ENCODE measurements at places on chromosomes 5 and 9.
A peak's percentile ranks its signal among the peaks of the same experiment; 100 is the strongest.

- DNase-seq = no peak
These were observed 688.2 kb downstream of the CETN3 start for GRCh38 chr5:89721353-89721752.

GRCh38 chr9:130387398-130387797 lies 57.4 kb upstream of the ASS1 start:
- no peak for DNase-seq

DNA sequence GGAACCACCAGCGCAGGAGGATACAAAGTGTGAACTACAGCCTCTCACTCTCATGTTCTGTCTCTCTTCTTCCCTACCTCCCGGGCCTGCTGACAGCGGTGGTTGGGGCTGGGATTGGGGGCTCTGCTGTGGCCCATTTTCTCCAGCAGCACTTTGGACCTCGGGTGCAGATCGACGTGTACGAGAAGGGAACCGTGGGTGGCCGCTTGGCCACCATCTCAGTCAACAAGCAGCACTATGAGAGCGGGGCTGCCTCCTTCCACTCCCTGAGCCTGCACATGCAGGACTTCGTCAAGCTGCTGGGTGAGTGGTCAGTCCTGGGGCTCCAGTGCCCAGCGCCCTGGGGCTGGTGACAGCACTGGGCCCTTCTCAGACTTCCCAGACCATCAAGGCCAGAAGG lies 4.7 kb downstream of the PCYOX1L start:
- no peak for DNase-seq

DNA sequence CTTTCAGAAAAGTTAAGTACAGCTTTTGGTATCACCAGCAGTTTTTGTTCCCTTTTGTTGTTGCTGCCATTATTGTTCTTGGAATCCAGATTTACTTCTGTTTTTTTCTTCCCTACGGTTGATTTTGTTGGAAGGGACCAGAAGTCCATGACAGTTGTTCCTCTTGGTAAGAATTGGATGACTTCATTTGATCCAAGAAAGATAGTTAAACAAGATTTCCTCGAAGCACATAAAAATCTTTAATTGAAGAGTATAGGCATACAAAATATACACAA lies 65.4 kb downstream of the CDC42SE2 start:
- DNase-seq = no peak

DNA sequence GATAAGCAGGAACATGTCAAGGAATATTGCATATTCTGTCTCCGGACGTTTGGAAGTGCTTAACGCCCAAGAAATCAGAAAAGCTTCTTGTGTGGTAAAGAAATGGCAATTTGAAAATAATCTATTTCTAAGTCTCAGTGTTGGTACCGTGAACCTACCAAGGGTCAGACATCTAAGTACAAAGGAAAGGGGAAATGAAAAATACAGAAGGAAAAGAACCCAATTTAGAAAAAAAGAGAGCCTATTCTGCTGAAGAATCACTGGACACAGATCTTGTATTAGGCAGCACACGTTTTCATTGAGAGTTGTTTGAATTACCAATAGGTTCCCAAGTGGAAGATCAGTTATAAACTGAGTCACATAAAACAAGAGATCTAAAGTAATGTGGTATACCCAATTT lies 46.9 kb upstream of the CEP78 start:
- DNase-seq = no peak

DNA sequence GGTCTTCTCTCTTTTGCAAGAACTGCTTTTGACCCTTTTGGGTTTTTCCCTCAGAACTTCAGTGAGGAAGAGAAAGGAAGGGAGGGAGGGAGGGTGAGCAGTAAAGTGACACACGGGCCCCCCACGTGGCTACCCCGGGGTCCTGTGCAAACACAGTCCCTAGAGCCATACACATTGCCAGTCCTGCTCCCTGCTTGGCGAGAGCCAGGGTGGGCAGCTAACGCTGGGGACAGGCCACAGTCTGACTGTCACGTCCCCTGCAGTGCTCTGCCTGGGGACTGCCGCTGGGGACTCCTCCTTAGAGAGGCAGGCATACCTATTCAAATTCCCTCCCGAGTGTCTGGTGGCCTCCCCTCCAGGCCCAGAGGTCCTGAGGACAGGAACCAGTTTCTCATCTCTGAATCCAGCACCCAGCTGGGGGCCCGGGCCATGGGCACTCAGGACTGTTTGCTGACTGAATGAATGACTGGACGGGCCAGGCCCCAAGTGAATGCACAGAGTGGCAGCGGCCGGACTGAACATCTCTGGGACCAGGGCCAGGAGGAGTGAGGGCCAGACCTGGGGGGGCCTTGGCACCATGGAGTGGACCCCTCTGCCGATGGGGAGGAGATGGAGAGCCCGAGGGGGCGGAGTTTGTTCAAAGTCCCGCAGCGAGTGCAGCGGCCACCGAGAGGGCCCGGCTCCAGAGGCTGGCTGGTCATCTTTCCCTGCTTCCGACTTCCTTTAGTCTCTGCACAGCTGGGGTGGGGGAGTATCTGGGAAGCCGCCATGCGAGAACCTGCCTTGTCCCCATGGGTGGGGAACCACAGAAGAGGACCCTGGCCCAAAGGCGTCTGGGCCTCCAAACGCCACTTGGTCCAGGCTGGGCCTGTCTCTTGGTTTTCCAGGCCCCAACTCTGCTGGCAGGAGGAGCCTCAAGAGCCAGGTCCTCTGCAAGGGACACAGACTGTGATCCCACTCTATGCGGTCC lies 5.8 kb downstream of the CCDC187 start:
- no peak for DNase-seq

DNA sequence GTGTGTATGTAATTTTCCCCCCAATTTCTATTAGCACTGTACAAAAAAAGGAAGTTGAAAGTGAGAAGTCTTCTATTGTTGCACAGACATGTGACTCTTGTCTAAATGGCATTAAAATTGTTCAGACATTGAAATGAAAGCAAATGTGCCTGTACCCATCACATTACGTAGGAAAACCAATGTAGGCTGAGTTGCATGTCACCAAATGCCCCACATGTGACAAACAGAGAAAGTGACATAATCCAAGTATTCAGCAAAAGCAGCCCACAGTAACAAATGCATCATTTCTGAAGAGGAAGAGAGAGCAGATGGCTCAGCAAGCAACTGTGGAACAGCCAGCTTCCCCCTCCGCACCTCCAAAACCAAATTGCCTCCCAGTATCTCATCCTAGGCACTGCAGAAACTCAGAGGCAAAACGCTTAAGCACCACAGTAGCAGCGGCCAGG lies 161.5 kb upstream of the NR4A3 start:
- DNase-seq = no peak

GRCh38 chr5:27494887-27495286 lies 456.5 kb upstream of the CDH9 start:
- DNase-seq = no peak

- no peak for DNase-seq
These were observed 42.0 kb downstream of the RAB24 start for GRCh38 chr5:177261510-177261909.

- no peak for DNase-seq
These were observed 40.9 kb downstream of the STX17 start for GRCh38 chr9:99947395-99947794.

DNA sequence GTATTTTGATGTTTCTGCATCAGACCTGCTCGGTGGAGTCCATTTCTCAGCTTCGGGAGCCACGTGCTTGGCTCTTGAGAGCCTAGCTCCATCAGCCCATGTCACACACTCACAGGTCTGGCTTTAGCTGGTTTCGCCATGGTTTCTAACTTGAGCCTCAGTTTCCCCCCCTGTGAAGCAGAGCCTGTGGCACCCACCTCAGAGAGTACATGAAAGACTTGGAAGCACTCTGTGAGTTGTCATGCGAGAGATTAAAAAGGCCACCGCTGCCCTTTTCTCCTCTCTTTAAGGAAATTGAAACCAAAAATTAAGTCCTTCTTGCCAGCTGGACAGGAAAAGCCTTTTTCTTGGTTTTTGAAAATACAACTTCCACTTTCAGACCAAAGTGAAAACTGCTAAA lies 8.8 kb downstream of the TENT4A start:
- no peak for DNase-seq

DNA sequence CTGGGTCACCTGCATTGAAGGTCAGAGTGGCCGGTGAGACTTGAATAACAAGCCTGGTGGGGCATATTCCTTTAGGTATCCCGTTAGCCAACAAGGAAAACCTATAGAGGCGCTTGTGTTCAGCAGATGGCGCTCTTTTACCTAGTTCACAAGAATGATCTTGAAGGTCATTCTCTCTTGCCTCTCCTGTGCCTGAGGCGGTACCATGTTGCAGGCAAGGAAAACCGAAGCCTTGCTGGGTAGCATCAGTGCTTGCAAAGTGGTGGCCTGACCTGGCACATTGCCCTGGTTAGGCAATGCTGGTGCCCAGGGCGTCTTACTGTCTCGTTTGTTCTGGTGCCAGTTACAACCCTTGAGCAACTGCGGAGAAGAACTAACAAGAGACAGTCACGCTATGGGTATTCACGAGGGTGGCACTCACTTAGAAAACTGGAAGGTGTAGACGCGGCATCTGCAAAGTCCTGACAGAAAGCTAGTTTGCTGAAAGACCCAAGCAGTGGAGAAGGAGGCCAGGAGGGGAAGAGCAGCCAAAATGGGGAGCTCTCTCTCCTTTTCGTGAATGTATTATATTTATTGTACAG lies 56.7 kb downstream of the AOPEP start:
- peak; percentile 73 for DNase-seq

DNA sequence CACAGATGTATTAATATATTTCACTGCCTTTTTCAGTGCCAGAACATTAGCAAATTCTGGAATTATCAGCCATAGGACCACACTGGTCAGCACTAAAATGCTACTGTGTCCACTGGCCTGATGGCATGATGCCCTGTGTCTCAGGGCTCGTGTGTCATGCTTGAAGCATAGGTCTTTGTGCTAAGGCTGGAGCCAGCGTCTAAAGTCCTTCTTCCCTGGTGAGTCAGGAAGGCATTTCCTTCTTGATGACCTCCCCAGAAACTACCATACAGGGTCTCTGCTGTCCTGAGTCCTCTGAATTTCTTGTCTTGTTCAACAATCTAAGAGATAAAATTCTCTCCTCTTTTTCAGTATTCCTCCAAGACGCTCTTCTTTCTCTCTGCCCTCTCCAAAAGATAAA lies 489.9 kb downstream of the PSAT1 start:
- DNase-seq = no peak

DNA sequence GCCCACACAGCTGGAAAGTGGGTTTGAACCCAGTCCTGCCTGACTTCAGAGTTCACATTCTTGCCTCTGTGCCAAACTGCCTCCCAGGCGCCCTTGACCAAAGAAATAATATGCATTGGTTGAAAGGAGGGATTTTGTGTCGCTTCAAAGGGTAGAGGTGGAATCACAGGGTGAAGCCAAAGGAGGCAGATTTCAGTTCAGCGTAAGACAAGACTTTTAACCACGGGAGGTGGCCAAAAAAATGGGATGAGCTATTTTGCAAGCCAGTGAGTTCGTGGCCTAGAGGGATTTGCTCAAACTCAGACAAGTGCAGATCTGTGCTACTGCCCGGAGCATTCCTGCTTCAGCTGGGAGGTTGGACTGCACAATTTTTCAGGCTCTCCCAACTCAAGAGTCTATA lies 57.6 kb upstream of the RANBP3L start:
- no peak for DNase-seq

- no peak for DNase-seq
These were observed 133.3 kb upstream of the DPYSL3 start for GRCh38 chr5:147643142-147643541.

DNA sequence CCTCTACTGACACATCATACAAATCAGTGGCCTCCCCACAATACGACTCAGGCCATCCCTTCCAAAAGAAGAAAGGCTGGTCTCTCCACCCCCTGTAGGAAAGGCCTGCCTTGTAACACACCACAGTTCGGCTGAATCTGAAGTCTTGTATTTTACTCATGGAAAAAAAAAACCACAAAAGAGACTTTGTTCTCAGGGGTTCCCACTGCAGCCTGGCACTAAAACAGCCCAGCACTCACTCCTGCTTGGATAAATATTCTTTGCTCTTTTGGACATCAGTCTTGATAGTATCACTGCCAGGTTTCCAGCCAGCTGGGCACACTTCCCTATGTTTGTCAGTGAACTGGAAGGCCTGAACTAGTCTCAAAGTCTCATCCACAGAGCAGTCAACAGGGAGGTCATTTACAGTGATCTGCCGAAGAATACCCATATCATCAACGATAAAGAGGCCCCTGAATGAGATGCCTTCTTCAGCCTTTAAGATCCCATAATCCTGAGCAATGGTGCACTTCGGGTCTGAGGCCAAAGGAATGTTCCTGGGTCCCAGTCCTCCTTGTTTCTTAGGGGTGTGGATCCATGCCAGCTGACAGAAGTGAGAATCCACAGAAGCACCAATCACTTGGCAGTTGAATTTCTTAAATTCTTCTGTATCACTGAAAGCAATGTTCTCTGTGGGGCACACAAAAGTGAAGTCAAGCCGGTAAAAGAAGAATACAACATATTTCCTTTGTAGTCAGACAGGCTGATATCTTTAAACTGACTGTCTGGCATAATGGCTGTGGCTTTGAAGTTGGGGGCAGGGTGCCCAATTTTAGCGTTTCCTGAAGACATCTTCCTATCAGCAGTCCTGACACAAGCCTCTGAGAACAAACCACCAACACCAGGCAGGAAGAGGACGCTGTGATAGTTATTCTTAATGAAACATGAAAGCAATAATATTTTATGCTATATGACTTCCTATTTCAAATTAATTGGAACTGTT lies 198.1 kb downstream of the LURAP1L start:
- no peak for DNase-seq

- no peak for DNase-seq
These were observed 61.3 kb downstream of the MAT2B start for GRCh38 chr5:163566678-163567077.

DNA sequence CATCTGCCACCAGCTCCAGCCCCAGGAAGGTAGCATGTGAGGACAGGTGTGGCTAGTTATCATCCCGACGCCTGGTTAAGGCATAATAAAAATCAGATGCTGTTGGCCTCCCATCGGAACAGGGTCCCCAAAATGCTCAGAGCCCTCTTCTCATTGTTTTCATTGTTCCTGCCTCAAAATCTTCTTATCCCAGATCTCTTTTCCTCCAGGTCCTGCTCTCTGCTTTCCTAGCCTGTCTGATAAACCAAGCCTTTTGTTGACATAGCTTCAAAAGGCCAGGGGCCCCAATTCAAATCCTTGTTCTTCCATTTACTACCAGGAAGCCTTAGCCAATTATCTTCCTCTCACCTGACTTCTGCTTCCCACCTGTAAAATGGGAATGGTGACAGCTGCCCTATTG lies 130.1 kb upstream of the ADRA1B start:
- DNase-seq = no peak

GRCh38 chr9:79049371-79049770 lies 522.4 kb upstream of the TLE4 start:
- DNase-seq = no peak

- DNase-seq = no peak
These were observed 11.7 kb downstream of the MPDZ start for GRCh38 chr9:13267743-13268142.

GRCh38 chr9:2321523-2322148 lies 300.0 kb upstream of the VLDLR start:
- DNase-seq = no peak

Data from NCI-H1436 (cell line).